ENCODE measurements at places on chromosomes 16 and 17.

GRCh38 chr16:67202956-67203493, 4.1 kb downstream of the ELMO3 start:
- DNase-seq = no peak

GRCh38 chr17:77404812-77405581, 264.2 kb downstream of the SEC14L1 start:
- DNase-seq = peak; percentile 84

- no peak for DNase-seq
These were observed 7.4 kb downstream of the LASP1 start for GRCh38 chr17:38877130-38877851.

DNA sequence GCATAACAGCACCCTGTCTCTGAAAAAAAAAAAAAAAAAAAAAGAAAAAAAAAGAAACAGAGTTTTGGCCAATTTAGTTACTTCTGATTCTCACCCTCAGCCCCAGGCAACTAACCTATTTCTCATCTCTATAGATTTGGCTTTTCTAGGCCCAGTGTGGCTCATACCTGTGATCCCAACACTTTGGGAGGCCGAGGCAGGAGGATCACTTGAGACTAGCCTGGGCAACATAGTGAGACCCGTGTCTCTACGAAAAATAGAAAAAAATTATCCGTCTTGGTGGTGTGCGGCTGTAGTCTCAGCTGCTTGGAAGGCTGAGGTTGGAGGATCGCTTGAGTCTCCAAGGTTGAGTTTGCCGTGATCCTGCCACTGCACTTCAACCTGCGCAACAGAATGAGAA, 8.7 kb downstream of the RPS6KB1 start:
- DNase-seq = no peak

DNA sequence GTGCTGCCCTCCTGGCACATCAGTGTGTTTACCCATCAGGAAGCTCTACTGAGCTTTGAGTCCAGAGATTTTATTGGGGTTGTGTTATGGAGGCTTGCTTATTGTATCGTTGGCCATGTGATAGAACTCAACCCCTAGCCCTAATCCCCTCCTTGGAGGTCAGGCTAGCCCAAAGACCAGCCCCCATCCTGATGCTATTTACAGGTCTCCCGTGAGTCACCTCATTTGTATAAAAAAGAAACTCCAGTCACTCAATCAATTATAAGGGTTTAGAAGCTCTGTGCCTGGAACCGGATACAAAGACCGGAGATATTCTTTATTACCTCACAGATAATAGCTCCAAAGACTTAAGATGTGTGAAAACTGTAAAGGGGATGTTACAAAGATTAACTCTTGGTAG, 405.9 kb downstream of the CNTNAP4 start:
- DNase-seq = no peak

DNA sequence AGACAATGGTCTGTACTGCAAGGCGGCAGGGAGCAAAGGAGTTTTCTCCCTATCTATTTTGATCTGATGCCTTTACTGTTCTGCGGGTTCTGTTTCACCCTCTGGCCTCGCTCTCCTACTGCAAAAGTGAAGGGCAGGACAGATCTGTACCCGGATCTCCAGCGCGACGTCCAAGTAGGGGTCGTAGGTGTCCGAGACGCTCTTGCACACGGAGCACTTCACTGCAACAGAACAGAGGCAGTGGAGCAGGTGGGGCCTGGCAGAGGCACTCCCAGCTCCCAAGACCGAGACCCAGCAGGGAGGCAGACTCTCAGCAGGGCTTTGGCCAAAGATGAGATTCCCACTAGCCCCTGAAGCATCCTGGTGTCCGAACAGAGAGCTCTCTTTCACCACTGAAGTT, 19.8 kb downstream of the USP36 start:
- DNase-seq = no peak

DNA sequence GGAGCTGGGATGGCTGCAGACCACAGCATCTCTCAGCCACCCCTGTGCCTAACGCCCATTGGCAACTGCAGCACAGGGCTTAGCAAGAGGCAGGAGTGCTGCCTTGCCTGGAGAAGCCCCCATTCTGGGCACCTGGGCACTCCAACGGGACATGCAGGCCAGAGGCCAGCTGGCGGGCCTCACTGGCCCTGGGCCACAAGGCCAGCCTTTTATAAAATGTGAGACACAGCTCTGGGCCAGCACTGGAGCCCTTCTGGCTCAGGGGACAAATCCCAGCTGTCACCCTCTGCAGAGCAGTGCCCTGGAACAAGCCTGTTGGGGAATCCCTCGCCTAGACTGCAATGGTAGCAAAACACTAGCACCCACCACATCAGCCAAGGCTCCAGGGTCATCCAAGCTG, 171.8 kb downstream of the WSCD1 start:
- DNase-seq = no peak

- DNase-seq = no peak
These were observed 4.2 kb upstream of the NME1 start for GRCh38 chr17:51149163-51149562.

DNA sequence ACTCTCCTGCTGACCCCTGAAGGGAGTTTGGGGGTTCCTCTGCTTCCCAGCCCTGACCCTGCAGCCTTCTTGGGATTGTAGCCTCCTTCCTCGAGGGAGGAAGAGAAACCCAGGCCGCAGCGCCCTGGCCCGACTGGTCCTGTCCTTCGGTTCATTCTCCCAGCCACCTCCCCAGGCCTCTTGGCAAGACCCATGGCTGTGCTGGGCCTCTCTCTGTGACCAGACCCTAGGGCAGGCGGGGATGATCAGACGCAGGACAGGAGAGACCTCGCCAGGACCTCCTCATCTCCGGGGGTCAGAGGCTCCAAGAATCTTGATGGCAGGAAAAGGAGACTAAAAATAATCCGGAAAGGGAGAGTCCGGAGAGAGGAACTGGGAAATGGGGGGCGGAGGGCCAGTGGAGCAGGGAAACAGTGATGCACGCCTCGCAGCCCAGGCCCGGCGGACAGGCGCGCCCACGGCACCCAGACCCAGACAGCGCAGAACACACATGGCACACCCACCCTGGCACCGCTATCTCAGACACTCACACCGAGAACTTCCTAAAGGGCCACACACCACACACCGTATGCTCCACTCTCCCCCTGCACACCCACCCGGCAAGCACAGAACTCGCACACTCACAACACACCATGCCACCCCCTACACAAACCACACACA, 1.2 kb downstream of the ARHGEF15 start:
- no peak for DNase-seq

DNA sequence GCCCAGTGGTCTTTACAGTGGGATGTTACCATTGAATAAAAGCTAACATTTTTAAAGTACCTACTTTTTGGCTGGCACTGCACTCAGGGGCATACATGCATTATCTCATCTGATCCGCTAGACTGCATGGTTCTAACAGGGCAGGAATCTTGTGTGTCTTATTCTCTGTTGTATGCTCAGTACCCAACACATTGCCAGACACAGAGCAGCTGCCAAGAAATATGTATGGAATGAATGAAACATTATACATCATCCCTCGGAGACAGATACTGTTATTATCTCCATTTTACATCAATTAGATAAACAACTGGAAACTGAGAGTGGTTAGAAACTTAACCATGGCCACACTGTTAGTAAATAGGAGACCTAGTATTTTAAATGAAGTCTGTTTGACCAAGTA, 74.1 kb upstream of the CDH11 start:
- no peak for DNase-seq

GRCh38 chr17:37148156-37148555, 199.4 kb downstream of the AATF start:
- peak; percentile 34 for DNase-seq

- no peak for DNase-seq
These were observed 11.4 kb downstream of the GGA2 start for GRCh38 chr16:23498863-23499262.

DNA sequence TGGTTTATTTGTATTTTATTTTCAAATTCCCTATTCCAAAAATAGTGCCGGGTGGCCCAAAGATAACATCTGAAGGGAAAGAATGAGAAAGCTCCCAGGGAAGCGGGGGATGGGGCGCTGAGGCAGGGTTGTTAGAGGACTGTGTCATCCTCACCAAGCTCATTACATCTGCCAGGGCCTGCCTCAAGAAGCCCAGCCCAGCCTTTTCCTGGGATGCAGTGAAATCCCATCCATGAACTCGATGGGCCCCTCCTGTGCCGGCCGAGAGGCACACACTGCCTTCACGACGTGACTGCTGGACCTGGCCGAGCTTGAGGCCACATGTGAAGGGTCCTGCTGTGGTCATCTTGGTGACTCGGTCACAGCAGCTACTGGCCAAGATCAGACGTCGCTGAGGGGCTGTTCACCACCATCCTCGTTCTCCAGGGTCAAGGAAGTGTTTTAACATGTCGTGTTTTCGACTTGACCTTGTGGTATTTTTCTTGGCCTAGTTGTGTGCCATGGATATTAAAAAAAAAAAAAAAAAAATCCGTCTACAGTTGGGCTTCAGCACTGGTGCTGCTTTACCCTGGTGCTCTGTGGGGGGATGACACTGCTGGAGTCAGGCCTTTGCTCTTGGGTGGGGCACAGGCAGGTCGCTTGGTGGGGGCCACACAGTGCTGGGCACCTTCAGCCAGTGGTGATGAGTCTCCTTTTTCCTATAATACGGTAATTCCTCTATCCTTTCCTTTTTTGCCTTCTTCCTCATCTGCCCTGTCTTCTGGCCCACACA, 4.9 kb downstream of the TIMM22 start:
- peak; percentile 78 for DNase-seq

DNA sequence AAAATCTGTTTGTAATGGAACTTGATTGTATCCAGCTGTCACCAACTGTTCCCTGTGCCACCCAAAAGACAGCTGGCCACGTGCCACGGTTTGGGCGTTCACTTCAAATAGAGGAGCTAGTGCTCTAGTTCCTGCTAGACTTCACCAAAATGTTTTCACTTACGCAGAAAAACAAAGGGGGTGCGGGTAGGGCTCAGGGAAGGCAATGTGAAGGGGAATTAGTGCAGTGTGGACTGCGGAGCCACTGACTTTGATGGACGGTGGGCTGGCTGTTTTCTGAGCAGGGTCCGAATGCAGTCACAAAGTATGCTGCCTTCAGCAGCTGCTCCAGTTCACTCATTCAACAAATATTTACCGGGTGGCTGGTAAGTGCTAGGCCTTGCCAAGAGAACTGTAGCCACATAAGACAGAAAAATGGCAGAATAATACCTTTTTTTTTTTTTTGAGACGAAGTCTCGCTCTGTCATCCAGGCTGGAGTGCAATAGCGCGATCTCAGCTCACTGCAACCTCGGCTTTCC, 7.6 kb upstream of the CYTH1 start:
- DNase-seq = peak; percentile 95

DNA sequence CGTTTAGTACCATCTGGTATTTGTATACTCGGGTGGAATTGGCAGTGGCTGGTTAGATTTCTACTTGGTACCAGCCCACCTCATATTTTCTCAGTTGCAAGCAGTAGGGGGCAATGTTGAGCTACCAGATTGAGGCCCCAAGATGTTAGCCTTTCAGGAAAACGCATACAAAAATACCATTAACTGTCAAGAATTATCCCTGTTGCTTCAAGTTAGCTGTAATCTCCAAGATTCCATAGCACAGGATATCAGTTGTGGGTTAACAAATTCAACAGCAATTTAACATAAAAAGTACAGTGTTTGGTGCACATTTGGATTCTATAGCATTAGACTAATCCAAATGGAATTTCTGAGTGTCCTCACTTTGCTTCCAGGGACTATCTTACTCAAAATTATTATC, 188.2 kb downstream of the FTO start:
- DNase-seq = peak; percentile 67

DNA sequence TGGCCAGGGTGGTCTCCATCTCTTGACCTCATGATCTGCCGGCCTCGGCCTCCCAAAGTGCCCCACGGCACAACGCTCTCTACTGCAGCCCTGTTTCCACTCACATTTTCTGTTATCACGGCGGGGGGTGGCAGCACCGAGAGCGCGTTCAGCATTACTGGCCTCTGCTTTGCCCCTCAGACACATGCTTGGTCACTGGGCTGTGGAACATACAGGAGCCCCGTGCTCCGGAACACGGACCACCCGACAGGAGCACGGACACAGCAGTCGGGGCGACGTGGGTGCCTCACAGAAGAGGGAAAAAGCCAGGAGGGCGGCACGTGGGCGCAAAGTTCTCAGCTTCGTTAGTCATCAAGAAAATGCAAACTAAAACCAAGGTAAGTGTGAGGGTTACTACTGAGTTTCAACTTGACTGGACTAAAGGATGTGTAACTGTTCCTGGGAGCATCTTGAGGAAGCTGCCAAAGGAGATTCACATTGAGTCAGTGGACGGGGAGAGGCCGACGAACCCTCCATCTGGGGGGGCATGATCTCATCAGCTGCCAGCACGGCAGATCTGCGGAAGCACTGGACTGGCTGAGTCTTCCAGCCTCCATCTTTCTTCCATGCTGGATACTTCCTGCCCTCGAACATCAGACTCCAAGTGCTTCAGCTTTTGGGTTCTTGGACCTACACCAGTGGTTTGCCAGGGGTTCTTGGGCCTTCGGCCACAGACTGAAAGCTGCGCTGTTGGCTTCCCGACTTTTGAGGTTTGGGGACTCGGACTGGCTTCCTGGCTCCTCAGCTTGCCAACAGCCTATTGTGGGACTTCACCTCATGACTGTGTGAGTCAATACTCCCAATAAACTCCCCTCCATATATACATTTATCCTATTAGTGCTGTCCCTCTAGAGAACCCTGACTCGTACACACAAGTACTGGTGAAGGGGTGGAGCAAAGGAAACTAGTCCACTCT, 106.8 kb downstream of the ZNF778 start:
- peak; percentile 97 for DNase-seq

DNA sequence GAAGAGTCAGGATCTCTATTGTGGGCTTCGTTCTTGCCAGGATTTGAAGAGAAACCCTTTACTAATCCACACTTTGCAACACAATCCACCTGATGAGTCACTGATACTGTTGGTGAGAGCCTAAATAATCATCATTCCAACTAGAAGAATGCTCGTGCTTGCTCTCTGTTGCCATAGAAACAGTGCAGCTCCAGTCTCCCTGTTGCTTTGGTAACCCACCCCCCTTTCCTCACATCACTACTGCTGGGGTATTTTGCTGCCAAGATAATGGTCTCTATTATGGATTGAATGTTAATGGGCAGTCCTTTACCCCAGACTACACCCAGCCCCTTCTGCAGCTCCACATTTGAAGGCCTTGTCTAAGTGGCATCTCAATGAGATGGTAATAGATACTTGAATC, 190.4 kb downstream of the ABCC12 start:
- DNase-seq = no peak

- no peak for DNase-seq
These were observed 923 bp downstream of the ANKRD13B start for GRCh38 chr17:29593591-29594518.

Measured in fibroblast of lung (primary cell).